ENCODE measurements at places on chromosomes 1 and 21. TPM values are rescaled to one million over a fixed set of nuclear protein-coding genes. Genes with fewer than 3 reads are reported as not detected.

The CHIA gene
- total RNA-seq: not detected

The APOBEC4 gene
- not detected for total RNA-seq

The FAM72B gene
- 0.36 TPM for total RNA-seq

The CHI3L1 gene
- 2.6 TPM for total RNA-seq

The SLC44A3 gene
- 4.7 TPM for total RNA-seq

The PTPRU gene
- total RNA-seq: 21.9 TPM

The OVAAL gene
- total RNA-seq: not detected

The SLC44A5 gene
- 1.4 TPM for total RNA-seq

The FALEC gene
- total RNA-seq: not detected

The KIAA0319L gene
- total RNA-seq: 50.4 TPM

The MMP23B gene
- 7.8 TPM for total RNA-seq

The GJC2 gene
- 4.4 TPM for total RNA-seq

The HSD3B2 gene
- not detected for total RNA-seq

The VANGL2 gene
- total RNA-seq: 6.6 TPM

The PGBD5 gene
- 0.28 TPM for total RNA-seq

The S1PR1 gene
- 19.8 TPM for total RNA-seq

The KRTAP19-3 gene
- total RNA-seq: not detected

The MFSD2A gene
- total RNA-seq: 8.1 TPM

The AIRE gene
- total RNA-seq: not detected

The CRB1 gene
- total RNA-seq: 0.41 TPM

The PRKAA2 gene
- total RNA-seq: 28.5 TPM

The IL20 gene
- total RNA-seq: not detected

The MIXL1 gene
- not detected for total RNA-seq

The LCE1C gene
- total RNA-seq: not detected

The UBL4B gene
- total RNA-seq: not detected

The MRPL55 gene
- total RNA-seq: 80.2 TPM

The UBXN10 gene
- 14.6 TPM for total RNA-seq

The AGT gene
- 0.36 TPM for total RNA-seq

The NUP133 gene
- total RNA-seq: 27.4 TPM

The ERG gene
- 5.7 TPM for total RNA-seq

The OR2L3 gene
- total RNA-seq: not detected

The C1QTNF12 gene
- 1.9 TPM for total RNA-seq

The PGLYRP3 gene
- not detected for total RNA-seq
